ENCODE measurements at places on chromosomes 7 and 10. TPM values are rescaled to one million over a fixed set of nuclear protein-coding genes. Genes with fewer than 3 reads are reported as not detected.

PRRT4 gene
- total RNA-seq, result 0.10 TPM

THNSL1 gene
- 0.31 TPM for total RNA-seq

TNS3 gene
- 9.2 TPM for total RNA-seq

MRLN gene
- not detected for total RNA-seq

Measured in mononuclear cell (primary cell).